ENCODE measurements at places on chromosomes 12 and 14. TPM values are rescaled to one million over a fixed set of nuclear protein-coding genes. Genes with fewer than 3 reads are reported as not detected.

The NAV3 gene
- polyA plus RNA-seq = 9.9 TPM

The GPR135 gene
- polyA plus RNA-seq = 1.5 TPM

DNA sequence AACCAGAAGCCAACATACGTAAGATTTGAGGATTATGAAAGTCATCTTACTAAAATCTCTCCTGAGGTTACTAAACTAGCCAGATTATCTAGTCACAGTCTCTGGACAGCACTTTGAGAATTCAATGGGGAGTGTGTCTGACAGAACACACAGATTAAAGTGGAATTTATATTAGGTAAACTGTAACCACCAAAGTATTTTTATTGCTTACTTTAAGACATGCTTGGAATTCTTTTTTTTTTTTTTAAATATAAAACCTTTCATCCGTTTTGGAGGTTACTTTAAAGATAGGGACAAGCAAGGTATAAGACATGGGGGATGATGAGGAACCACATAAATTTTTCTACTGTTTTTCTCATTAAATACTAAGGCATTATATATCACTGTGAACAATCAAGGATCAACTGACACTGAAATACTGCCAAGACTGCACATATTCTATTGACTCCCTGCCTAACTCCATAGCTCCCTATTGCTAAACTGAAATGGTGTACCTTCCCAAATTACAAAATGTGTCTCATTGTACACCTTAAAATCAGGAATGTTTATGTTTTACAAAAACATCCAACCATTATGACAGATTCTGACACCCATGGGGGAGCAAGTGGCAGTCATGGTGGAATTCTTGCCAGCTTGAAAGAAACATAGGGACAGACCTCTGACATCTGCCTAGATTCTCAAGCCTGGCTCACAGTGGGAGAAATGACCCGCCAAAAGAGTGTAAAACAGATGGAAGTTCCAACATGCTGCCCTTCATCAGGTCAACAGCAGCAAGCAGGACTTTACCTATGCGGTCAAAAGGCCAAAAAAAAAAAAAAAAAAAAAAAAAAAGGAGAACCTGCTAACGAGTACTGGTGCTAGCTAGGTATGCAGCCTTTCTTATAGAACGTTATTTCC lies 239.3 kb downstream of the MED13L start:
- DNase-seq = peak; percentile 39

DNA sequence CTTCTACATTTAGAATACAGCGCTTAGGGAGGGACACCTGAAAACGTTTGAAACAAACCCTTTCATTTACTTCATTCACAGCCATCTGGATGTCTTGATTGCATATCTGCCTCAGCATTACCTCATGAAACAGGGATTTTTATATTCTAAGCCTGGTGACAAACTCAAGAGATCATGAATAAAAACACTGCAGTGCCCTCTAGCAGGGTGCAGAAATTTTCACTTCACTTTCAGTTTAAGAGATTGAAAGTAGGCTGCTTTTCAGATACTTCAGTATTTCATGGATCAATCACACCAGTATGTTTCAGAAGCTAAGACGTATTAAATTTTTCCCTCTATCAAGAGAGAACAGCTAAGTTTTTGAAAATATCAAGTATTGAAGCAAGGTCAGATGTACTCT lies 467.8 kb downstream of the MDGA2 start:
- DNase-seq = no peak

- no peak for DNase-seq
Observed at GRCh38 chr14:66378712-66379505, 107.3 kb upstream of the CCDC196 start.

DNA sequence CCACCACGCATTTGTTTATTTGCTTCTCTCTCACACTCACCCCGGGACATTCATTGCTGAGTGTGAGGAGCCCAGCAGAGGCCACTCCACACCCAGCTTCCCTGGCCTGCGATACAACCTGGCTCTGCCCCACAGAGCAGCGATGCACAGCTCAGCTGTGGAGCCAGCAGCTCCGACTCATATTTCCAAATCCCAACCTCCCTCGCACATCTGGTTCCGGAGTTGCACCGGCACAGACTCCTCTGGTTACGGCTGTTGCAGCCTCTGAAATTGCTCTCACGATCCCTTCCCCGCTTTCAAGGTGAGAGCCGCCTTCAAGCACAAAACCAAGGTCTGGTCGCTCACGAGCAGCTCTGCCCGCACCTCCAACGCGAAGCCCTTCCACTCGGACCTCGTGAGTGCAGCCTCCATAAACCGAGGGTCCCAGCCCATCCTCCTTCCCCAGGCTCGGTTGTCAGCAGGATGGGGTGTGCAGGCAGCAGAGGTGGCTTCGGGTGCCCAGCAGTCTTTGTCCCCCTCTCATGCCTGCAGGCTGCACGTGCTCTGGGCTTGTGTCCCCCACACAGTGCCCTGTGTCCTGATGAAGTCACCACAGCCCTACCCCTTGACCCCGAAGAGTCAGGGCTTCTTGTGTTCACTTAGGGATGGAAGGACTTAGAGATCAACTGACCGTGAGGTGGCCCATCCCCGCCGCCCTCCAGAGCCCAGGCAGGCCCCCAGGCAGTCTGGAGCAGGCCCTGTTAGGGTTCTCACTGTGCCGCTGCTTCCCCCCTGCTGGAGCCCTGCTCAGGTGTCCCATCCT lies 184.3 kb downstream of the ADGRD1 start:
- peak; percentile 73 for DNase-seq

GRCh38 chr12:5511256-5511643 lies 79.3 kb downstream of the NTF3 start:
- no peak for DNase-seq

- DNase-seq = no peak
Observed at GRCh38 chr14:66445936-66446335, 40.2 kb upstream of the CCDC196 start.

GRCh38 chr12:94244165-94245133 lies 96.1 kb downstream of the PLXNC1 start:
- DNase-seq = no peak

DNA sequence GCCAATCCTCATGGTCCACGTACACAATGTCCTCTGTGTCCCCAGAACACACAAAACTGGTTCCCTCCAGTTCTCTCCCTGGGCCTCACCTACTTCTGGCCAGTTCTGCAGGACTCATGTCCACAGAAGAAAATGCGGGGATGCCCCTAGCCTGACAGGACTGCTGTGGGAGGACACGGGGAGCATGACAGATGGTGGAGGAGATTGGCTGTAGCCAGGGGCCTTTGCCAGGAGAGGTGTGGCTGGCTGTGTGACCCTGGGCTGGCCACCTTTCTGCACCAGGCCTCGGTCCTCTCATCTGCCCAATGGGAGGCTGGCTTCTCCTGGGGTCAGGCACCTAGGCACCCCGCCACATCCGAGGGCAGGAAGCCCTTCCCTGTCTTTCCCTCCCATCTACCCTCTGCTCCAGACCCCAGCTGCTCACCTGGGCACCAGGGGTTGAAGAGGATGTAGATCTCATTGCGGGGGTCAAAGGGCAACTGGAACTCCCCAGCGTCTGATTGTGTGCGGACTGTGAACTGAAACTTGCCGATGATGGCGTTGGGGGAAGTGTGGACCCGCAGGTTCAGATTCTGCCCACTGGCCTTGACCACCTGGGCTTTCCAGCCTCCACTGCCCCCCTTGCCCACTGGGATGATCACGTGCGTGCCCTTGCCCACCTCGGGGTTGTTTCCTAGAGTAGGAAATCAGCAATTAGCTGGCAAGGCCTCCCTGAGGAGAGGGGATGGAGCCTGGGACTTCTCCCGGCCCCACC lies 2.8 kb downstream of the TGM1 start:
- no peak for DNase-seq

DNA sequence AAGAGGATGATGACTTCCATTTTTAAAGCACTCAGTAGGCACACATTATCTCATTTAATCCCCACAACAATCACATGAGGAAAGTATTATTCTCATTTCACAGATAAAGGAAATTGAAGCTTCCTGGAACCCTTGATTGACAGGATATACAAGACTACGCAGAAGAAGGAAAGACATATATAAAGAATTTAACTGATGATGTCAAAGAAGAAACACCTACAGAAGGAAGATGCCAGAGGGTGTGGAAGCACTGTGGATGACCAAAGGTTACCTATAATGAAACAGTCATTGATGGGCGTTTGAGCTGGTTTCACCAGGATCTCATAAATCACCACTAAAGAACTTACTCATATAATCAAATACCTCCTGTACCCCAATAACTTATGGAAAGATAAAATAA lies 197.4 kb downstream of the SLC25A21 start:
- DNase-seq = no peak

Measured in A549 (cell line).